Effector CD4-positive, alpha-beta T cell (primary cell): ENCODE measurements at places on chromosomes 2 and 18.

- no peak for DNase-seq
Measured at GRCh38 chr2:39325966-39326365, 82.2 kb upstream of the CDKL4 start.

- no peak for DNase-seq
Measured at GRCh38 chr2:218368150-218368528, 11.5 kb downstream of the CATIP start.

GRCh38 chr2:95359501-95359930 is 43.0 kb upstream of the FAHD2A start:
- DNase-seq = no peak

- DNase-seq = peak; percentile 14
Measured at GRCh38 chr2:28750316-28751251, 1.0 kb upstream of the PPP1CB start.

- no peak for DNase-seq
Measured at GRCh38 chr2:119638685-119639554, 40.1 kb upstream of the TMEM177 start.

DNA sequence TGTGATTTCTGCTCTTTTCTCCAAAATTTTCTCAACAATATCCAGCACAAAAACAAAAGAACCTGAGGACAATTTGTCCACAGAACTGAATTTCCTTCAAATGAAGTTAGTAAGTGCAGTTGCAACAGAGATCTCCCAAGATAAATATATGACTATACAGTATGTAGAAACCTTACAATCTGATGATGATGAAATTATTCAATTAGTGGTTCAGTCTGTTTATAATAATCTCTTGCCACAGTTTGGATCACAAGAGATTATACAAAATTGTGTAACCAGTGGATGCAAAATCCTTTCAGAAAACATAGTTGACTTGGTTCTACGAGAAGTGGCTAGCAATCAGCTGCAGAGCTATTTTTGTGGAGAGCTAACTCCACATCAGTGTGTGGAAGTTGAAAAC is 68.7 kb downstream of the FSIP2 start:
- no peak for DNase-seq

GRCh38 chr2:43067254-43068040 is 159.0 kb downstream of the ZFP36L2 start:
- DNase-seq = no peak

DNA sequence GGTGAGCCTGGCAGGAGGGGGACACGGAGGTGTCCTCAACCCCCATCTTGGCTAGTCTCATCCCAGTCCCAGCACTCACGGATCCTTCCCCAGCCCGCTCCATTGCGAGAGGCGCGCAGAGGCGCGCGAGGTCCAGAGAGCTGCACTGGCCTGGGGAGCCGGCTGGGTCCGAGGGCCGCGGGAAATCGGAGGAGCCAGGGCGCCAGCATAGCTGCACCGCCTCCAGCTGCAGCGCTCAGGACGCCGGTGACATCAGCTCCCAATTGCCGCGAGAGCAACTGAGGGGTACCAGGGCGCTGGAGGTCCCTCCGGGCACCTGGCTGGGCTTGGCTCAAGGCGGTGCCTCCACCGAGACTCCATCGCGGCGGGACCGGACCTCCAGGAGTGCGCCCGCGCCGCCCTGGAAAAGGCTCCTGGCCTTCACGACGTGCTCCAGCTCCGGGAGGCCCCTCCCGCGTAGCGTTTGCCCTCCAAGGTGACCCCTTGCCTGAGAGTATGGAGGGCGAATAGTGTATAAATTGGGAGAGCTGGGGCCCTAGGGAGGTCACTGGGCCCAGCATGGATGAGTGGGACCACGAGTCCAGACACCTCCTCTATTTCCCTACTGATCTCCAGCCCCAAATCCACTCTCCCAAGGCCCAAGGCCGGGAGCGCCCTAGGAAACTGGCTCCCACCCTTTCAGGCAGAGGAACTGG is 5.5 kb downstream of the RTKN start:
- DNase-seq = no peak

GRCh38 chr18:56799756-56800155 is 148.6 kb downstream of the WDR7 start:
- DNase-seq = no peak

DNA sequence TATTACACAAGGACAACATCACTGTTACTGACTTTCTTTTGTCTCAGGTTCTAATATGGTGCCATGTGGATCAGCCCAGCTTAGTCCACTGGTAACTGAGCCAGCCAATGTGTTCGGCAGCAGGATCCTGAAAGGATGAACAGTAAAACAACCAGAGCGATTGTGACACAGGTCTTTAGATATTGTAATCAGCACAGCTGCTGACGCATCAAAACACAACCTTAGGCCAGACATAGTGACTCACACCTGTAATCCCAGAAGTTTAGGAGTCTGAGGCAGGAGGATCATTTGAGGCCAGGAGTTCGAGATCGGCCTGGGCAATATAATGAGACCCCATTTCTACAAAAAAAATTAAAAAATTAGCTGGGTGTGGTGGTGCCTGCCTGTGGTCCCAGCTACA is 183.4 kb upstream of the CDH20 start:
- DNase-seq = no peak
